Esophagus mucosa (tissue), 1 donor: ENCODE measurements at places on chromosomes 7 and 10. TPM values are rescaled to one million over a fixed set of nuclear protein-coding genes. Genes with fewer than 3 reads are reported as not detected.
A peak's percentile ranks its signal among the peaks of the same experiment; 100 is the strongest.

GRCh38 chr10:91295346-91295745, 74.9 kb downstream of the PCGF5 start:
- no peak for ATAC-seq

The BCL7B gene
- 34.8 TPM for total RNA-seq

- ATAC-seq = no peak
Observed at GRCh38 chr7:94908323-94909178, 1.2 kb downstream of the PPP1R9A start.

- no peak for ATAC-seq
Observed at GRCh38 chr7:77473229-77474005, 57.3 kb upstream of the GSAP start.

The CDH23 gene
- total RNA-seq = 1.3 TPM

The ZNF425 gene
- 1.9 TPM for total RNA-seq

The ATG9B gene
- 16.7 TPM for total RNA-seq

The PPP1R17 gene
- total RNA-seq = not detected

DNA sequence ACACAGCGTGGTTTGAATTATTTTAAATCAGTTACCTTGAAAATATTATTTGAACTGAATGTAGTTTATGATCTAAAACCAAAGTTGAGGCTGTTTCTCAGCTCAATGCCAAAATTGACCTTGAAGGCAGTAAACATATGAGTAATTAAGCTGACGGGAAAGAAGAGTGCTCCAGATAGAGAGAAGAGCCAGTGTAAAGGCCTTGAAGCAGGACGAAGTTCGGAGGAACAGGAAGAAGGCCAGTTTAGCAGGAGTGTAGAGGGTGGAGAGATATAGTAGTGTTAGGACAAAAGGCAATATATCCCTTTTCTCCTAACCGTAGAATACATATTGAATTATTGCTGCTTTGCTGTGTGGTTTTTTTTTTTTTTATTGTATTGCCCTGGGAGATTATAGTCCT, 63.2 kb downstream of the CYP51A1 start:
- no peak for ATAC-seq

GRCh38 chr10:72062832-72063702, 25.3 kb downstream of the SPOCK2 start:
- ATAC-seq = no peak

The SLC4A2 gene
- total RNA-seq = 35.9 TPM

- ATAC-seq = no peak
Observed at GRCh38 chr10:101961591-101962498, 94.1 kb downstream of the ARMH3 start.

DNA sequence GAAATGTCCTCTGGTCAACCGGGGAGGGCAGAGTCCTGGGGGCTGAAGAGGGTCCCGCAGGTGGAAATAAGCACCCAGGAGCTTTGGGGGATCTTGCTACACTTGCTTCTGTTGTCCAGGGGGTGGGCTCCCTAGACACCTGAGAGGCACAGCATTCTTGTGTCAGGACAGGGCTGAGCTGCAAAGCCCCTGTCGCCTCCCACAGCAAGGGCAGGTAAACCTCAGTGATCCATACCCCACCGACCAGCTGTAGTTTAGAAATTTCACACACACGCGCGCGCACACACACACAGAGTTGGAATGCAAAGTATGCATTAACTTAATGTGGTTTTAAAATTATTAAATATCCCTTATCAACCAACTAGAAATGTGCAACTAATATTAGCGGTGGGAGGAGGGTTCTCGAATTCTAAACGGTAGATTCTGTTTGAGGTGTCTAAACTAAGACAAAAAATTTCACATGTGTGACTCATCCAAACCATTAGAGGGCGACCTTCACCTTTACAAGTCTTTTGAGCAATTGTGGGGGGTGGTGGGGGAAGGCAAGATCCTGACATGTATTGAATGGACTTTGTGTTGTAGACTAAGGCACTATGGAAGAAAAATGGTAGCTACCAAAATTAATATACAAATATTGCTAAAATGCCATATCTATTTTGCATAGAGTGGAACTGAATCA, 34.3 kb upstream of the PTF1A start:
- peak; percentile 42 for ATAC-seq

The EBLN1 gene
- not detected for total RNA-seq
